Right kidney (tissue), 9 donors: ENCODE measurements at places on chromosomes 5 and 9.

GRCh38 chr5:39159811-39160490 lies 59.4 kb downstream of the FYB1 start:
- DNase-seq = no peak

DNA sequence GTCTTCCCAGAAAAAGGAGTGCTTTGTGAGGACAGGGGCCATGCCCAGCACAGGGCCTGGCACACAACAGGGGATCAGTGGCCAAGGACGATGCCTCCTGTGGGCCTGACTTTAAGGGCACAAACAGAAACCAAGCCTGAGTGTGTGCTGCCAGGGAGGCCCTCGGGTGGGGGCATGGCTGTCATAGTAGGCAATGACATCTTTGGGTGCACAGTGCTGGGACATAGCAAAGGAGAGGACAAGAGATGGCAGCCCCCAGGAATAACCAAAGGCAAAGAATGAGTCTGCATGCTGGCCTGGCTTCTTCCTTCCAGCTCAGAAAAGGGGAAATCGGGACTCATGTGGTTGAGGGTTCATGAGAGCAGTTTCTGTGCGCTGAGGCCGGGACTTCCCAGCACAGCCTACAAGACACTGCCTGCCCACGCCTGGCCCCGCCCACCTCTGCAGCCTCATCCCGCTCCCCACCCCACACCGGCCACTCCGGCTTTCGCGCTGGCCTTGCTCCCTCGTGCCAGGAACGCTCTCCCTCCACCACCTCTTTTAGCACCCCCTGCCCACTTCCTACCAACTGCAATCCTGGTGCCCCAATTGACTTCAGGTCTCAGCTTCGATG lies 13.8 kb upstream of the LHX2 start:
- DNase-seq = peak; percentile 15

DNA sequence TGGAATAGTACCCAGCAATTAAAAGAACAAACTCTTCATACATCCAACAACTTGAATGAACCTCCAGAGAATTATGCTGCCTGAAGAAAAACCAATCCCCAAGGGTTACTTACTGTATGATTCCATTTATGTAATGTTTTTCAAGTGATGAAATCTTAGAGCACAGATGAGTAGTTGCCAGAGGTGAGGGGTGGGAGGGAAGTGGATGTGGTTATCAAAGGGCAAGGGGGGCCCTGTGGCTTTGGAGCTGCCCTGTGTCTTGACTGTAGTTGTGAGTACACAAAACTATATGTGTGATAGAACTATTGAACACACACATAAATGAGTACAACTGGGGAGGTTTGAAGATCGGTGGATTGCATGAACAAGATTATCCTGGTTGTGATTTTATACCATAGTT lies 115.8 kb upstream of the SLC25A48 start:
- DNase-seq = no peak

DNA sequence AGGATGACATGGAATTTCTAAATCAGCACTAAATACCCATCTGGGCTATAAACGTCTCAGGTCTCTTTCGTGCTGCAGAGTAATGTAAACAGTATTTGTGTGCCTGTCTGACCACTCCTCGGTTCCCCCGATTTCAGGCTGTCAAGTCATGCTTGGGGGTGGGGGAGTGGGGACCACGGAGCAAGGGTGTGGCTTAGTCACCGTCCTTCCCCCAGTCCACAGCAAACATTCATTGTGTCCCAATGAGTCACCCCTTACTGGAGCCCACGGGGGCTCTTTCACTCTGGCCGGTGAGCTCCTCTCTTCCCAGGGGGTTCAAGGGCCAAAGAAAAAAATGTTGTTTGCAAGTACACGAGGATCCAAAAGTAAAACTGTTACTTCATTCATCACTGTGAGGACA lies 72.4 kb upstream of the ICE1 start:
- no peak for DNase-seq
